ENCODE measurements at places on chromosomes 1 and 21. TPM values are rescaled to one million over a fixed set of nuclear protein-coding genes. Genes with fewer than 3 reads are reported as not detected.

DNA sequence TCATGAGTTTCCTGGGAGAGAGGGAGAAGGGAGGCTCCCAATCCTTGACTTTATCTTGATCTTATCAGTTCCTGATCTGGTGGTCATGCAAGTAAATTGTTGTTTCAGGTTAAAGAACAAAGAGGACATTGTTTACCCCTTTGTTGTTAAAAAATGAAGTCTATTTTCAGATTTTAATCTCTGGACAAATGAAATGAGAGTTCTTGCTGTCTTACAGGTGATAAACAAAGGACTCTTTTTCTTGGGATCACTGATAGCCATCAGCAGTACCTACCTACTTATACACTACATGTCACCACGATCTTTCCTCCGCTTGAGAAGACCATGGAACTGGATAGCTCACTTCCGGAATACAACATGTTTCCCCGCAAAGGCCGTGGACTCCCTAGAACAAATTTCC lies 48.4 kb downstream of the CHML start:
- DNase-seq, result no peak

- DNase-seq, result no peak
These were observed 27.5 kb downstream of the KCNC4 start for GRCh38 chr1:110237386-110238152.

- no peak for DNase-seq
These were observed 128.8 kb downstream of the MACF1 start for GRCh38 chr1:39333296-39333695.

DNA sequence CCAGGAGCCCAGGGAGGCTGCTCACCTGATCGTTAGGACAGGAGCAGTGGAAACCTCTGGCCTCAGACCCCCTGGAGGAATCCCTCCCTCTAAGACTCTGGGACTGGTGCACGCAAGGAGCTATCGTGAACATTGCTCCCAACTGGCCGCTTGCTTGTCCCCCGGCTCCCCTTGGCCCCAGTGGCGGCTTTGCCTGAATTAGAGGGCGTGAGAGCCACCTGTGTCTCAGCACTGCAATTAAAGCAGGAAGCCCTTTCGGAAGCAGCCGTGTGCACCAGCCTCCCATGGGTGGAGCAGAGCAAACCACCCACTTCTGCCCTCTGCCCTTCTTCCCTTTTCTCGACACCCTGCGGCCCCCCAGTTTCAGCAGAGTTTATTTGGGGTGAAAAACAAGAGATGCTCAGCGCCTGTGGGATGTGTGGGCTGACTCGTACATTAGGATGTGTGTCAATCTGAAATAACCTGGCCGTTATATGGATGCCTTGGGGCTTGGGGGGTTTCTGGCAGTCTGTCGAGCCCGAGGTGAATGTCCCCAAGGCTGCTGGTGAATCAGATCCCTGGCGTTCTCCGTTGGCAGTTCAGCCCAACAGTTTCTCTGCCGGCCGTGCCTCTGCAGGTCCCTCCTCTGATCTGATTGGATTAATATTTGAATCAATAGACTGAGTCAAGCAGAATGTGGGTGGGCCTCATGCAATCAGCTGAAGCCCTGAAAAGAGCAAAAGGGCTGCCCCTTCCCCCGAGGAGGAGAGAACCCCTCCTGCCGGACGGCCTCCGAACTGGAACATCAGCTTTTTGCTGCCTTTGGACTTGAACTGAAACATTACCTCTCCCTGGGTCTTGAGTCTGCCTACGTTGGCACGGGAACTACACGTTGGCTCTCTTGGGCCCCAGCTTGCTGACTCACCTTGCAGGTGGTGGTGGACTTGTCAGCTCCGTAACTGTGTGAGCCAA lies 7.3 kb upstream of the UMODL1 start:
- DNase-seq, result no peak

DNA sequence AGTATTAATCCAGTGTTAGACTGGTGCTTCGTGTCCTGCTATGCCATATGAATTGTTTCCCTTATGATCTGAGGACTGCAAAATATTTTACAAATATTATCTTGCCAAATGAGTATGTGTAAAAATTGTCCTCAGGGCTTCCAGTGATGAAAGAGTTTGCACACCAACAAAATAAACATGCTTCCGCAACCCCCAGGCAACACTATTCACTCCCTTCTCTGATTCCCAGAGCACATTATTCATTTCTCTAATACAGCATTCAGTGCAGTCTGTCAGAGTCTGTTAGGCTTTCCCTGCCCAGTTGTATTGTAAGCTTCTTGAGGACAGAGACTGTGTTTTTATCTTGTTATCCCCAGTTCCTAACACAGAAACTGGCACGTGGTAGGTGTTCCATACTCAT lies 409.9 kb upstream of the C1orf87 start:
- no peak for DNase-seq

Gene MIXL1
- total RNA-seq, result 1.5 TPM

Gene GJA5
- total RNA-seq, result not detected

Gene AADACL4
- total RNA-seq, result 0.24 TPM
